ENCODE measurements at places on chromosomes 11 and 22.

DNA sequence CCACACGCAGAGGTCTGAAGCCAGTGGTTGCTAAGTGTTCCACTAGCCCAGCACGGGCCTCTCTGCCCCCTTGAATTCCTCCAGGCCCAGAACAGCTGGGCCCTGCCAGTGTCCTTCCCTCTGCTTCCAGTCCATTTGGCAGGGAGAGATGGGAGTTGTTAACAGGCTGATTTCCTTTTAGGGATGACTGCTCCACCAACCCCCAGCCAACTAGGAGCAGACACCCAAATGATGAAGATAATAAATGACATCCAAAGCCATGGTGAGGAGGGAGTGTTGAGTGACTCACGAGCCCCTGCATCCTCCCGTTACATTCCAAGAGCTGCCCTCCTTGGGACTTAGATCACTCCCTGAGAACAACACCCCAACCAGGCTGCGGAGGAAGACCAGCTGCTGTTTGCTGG lies 20.6 kb downstream of the PARVA start:
- DNase-seq = no peak

GRCh38 chr11:102608699-102609098 lies 16.4 kb downstream of the MMP20 start:
- no peak for DNase-seq

DNA sequence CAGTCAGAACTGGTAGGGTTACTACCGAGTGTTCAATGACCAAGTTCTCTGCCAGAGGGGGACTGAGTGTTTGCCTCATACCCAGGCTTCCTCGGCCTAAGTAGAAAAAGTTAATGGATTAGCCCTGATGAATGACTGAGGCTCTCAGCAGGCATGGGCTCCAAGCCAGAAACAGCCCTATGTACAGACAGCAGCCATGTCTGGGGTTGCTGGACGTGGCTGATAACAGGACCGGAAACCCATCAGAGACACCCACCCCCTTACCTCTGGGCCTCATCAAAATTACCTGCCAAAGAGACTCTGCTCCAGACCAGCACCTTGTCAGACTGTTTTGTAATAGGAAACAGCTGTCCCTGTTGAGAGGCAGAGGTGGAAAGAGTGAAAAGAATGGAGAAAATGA lies 351.4 kb downstream of the ETS1 start:
- no peak for DNase-seq

DNA sequence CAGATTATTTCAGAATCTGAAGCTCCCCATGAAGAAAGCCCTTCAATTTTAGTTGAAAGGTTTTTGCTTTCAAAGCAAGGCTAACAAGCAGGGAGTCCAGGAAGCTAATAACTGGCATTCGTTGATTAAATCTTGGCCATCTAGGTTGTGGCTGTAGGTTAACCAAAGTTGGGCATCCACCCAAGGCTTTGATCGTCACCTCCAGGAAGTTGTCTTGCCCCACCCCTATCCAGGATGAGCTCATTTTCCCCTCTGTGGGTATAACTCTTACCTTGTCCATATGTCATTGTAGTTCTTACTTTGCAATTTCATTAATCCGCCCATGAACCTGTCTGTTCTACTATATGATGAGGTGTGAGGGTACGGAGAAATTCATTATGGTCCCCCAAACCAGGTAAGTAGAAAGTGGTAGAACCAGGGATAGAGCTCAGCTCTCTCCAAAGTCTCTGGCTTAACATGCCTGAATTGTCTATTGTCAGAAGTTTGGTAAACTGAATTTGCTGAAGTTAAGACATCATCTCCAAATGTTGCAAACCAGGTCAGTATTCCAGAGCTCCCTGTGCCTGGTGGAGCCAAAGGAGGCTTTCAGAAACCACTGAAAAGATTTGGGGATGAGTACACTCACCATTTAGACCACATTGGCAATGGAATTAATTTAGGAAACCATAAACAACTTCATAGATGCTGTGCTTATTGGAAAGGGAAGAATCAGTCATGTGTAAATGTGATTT lies 97.1 kb downstream of the CD44 start:
- no peak for DNase-seq

DNA sequence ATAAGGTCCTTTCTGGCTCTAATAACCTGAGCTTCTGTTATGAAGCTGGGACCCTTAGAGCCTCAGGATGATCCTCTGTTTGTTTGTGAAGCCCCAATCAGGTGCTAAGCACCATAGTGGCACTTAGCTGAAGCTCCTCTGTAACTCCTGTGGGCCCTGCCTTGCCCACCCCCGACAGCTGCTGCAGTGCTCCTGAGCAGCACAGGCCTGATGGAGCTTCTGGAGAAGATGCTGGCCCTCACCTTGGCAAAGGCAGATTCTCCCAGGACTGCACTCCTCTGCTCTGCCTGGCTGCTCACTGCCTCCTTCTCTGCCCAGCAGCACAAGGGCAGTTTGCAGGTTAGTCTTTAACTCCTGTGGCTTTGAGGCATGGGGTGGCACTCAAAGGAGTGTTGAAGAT lies 19.0 kb upstream of the CCDC134 start:
- DNase-seq = no peak

DNA sequence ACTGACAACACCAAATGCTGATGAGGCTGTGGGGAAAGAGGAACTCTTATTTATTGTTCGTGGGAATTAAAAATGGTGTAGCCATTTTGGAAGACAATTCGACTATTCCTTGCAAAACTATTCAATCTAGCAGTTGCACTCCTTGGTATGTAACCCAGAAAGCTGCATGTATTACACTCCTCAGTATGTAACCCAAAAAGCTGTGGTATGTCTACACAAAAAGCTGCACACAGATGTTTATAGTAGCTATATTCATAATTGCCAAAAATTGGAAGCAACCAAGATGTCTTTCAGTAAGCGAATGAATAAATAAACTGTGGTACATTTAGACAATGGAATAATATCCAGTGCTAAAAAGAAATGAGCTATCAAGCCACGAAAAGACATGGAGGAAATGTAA lies 4.9 kb downstream of the NNMT start:
- no peak for DNase-seq

DNA sequence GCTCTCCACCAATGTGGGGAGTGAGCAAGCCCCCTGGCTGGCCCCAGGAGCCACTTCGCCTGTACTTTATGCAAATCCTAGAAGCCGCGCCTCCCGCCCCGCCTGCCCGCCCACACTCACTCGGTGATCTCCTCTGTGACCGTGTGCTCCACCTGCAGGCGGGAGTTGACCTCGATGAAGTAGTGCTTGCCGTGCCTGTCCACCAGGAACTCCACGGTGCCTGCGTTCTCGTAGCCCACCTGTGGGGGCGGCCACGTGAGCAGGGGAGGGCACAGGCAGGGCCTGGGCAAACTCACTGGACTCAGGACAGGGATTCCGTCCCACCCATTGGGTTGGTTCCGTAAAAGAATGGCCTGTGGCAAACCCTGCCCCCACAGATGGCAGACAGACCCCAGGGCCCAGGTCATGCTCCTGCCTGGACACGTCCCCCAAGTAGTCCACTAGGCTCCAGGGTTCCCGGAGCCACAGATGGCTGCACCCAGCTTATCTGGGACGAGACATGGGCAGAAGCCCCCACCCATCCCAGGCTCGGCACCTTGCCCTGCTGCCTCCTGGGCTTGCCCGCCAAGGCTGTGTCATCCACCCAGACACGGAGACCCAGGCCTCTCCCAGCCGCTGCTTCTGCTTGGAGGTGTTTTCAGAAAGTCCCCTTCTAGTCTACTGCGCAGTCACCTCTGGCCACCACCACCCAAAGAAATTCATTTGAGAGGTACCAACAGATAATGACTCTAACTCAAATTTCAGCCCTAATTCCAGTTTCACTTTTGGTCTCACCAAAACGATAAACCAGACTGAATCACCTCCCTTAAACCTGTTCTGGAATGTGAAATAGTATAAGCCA lies 12.1 kb downstream of the LRFN4 start:
- DNase-seq = no peak
